ENCODE measurements at places on chromosomes 1 and 21.

GRCh38 chr1:12158357-12159092 is 8.3 kb upstream of the TNFRSF1B start:
- no peak for DNase-seq

- no peak for DNase-seq
Observed at GRCh38 chr1:28428012-28428411, 58.5 kb downstream of the PHACTR4 start.

GRCh38 chr1:154557248-154557938 is 1.1 kb downstream of the UBE2Q1 start:
- DNase-seq, result no peak

DNA sequence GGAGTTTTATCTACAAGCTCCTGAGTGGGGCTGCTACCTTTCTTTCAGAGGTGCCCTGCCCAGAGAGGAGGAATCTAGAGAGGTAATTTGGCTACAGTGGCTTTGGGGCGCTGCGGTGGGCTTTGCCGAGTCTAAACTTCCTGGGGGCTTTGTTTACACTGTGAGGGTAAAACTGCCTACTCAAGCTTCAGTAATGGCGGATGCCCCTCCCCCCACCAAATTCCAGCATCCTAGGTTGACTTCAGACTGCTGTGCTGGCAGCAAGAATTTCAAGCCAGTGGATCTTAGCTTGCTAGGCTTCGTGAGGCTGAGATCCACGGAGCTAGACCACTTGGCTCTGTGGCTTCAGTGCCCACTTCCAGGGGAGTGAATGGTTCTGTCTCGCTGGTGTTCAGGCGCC is 43.9 kb downstream of the SWT1 start:
- DNase-seq, result no peak

DNA sequence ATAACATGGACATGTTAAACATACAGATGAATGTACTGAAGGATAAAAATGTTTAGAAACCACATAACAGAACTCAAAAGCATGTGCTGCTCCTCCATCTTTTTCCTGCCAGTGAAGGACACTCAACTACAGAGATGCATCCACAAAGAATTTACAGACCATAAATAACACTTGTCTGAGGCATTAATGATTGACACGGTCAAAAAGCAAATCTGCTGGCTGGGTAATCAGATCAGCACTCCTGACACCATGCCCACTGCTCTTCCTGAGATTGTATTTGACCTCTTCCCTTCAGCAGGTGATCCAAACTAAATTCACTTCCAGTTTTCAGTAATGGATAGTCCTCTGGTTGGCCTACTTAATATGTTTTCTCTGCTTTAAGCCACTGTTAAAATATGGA is 6.6 kb downstream of the CREG1 start:
- no peak for DNase-seq

- no peak for DNase-seq
Observed at GRCh38 chr1:172411791-172412338, 8.6 kb upstream of the C1orf105 start.

DNA sequence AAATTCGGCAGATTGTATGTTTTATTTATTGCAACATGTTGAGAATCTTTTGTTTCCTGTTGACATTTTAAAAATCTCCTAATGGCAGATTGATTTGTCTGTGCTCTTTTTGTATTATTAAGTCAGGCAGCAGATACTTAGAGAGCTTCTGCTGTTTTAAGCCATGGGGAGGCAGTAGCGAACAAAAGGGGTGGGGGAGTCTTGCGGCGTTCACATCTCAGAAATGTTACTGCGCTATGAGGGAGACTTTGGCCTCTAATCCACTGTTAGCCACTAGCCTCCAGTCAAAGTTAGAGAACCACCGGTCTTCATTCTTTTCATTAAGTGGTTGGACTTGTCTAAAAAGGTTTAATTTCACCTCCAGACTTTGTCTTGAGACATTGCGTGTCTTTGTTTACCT is 93.6 kb downstream of the DYRK1A start:
- DNase-seq, result no peak

DNA sequence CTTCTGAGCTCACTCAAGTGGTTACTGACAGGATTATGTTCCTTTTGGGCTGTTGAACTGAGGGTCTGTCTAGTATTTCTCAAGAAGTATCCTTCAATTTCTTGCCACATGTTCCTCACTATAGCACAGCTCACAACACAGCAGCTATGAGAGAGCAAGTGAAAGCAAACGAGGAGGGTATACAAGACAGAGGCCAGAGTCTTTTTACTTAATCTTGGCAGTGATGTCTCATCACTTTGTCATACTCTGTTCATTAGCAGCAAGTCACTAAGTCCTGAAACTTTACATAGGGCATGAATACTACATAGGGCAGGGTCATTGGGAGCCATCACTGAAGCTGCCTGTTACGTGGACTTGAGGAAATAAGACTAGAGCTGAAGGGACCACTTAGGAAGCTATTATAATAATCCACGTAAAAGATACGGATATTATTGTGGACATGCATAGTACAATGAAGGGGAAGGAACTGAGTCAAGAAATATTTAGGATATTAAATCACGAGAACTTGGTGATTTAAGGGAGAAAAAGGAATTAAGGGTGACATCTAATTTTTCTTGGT is 63.7 kb downstream of the SLC30A7 start:
- peak; percentile 23 for DNase-seq

- DNase-seq, result peak; percentile 31
Observed at GRCh38 chr21:26982767-26983166, 15.9 kb upstream of the ADAMTS5 start.

DNA sequence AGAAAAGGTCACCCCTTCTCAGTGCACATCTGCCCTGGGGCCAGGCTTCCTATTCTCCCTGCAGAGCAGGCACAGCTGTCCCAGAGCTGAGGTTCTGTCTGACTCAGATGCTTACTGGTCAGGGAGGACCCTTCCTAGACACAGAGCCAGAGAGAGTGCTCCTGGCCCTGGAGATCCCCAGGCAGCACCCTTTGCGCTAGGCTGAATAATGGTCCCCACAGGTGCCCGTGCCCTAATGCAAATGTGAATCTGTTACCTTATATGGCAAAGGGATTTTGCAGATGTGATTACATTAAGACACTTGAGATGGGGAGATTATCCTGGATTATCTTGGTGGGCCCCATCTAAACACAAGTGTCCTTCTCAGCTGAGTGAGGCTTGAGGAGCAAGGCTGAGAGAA is 2.6 kb upstream of the TNNI1 start:
- no peak for DNase-seq

DNA sequence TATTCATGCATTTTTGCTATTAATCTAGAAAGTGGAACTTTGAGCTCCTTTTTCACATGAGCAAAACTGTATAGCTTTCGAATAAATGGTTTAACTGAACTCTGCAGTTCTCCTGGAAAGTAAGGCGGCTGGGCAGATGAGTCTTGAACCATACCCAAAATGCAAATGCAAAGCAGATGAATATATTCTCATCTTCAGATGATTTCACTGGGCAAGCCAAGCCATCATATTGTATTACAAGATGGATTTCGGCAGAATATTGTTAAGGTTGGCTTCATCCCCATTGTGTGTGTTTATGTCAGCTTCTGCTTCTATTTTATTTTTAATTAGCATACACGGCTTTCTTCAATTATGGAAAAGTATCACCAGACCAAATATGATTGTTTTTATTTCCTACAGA is 209.6 kb downstream of the GREM2 start:
- DNase-seq, result peak; percentile 55

GRCh38 chr1:201590474-201590873 is 51.5 kb downstream of the NAV1 start:
- DNase-seq, result no peak

DNA sequence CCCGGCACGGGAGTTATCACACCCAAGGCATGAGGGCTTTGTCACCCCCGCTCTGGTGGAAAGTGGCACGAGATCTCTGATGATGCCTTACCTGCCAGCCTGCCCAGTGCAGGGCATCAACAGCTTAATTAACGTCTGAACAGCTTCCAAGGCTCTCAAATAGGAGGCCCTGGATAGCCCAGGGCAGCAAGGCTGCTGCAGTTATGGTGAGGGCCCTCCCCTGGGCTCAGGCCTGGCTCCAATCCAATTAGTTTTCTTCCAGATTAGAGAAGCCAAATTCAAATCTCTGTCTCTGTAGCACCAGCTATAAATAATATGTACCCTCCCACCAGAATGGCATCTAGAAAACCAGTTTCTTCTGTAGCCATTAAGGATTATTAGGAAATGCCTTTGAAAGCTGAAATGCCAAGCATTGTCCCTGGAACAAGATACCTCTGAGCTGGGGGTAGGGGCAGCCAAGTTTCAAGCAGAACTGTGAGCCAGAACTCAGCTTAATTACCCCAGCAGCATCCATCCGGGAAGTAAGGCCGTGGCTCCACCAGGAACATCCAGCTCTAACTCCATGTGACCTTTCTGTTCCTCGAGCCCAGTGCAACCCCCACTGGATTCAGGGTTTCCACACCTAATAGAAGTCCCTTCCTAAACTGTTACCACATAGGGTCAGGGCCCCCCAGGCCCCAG is 12.5 kb downstream of the QSOX1 start:
- DNase-seq, result no peak

DNA sequence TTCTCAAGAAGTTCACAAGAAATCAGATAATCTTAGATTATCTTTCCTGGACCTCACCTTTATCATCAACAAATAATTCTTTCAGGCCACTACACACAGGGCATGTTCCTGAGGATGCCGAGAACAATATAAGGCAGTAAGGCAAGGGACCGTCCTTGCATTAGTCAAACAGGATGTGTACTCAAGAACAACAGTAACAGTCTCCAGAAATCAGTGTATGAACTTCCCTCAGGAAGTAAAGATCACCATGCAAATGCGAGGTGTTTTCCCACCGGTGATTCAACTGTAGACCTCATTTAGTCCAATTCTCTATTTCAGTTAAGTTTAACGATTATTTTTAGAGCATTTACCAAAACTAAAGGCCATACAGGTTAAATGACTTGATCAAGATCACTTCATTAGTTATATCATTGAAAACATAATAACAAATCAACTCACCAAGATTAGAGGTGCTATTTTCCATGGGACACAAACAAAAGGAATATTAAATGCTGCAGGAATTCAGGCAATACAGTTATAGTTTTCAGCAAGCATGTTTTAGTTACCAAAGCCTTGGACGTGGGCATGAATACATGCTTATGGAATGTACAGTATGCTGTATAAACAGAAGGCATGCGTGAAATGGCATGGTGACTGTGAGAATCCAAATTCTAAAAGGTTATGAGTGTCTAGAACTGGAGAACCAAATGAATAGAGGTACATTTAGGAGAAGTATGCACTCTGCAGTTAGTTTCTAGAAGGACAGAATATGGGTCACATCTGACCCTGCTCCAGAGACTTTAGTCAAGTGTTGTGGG is 145.2 kb downstream of the TNR start:
- peak; percentile 32 for DNase-seq

- no peak for DNase-seq
Observed at GRCh38 chr1:94246692-94247137, 9.3 kb upstream of the ARHGAP29 start.

- DNase-seq, result no peak
Observed at GRCh38 chr1:43809097-43809673, 101.8 kb downstream of the ST3GAL3 start.

- DNase-seq, result no peak
Observed at GRCh38 chr21:36156815-36157670, at the start of gene DOP1B. TSS of gene DOP1B (plus strand) at chr21:36156824. CDS start at chr21:36164734, 7,910 bp downstream.

GRCh38 chr1:43239484-43239883 is 30.3 kb upstream of the TMEM125 start:
- DNase-seq, result no peak
